ENCODE measurements at places on chromosomes 16 and 17.

GRCh38 chr17:82376042-82376730 is 4.6 kb downstream of the UTS2R start:
- no peak for DNase-seq

DNA sequence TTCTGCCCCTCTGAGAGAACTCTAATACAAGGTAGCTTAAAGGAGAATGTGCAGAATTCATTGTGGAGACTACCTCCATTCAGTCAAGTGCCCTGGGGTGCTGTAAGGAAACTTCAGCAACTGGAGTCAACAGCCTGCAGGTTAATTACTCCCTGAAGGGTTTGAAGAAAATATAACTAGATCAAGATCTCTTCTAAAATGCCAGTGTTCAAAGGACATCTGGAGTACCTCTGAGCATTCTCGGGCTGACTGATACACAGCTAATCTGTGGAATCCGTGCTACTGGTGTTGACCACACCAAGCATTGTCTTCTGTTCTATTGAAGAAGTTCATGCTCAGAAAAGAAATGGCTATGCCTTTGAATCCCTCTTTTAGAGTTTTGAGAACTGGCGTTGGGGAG is 11.5 kb upstream of the ATXN1L start:
- DNase-seq = no peak

- peak; percentile 49 for DNase-seq
These were observed 32.8 kb downstream of the MYO15A start for GRCh38 chr17:18141210-18141803.

DNA sequence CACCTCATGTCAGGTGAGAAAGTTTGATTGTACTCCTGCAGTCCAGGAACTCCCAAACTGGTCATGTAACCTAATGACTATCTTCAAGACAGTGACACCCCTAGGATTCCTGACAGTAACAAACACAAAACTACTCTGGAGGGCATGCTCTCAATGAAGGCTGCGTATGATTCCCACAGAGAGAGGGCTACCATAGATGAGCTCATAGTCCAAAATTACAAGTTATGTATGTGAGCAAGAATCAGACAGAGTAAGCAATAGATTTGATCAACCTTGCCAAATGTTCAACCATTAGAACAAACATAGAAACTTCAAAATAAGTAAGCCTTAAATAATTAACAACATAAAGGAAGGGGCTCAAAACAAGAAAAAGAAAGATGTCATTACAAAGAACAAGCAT is 158.1 kb downstream of the COPRS start:
- no peak for DNase-seq

DNA sequence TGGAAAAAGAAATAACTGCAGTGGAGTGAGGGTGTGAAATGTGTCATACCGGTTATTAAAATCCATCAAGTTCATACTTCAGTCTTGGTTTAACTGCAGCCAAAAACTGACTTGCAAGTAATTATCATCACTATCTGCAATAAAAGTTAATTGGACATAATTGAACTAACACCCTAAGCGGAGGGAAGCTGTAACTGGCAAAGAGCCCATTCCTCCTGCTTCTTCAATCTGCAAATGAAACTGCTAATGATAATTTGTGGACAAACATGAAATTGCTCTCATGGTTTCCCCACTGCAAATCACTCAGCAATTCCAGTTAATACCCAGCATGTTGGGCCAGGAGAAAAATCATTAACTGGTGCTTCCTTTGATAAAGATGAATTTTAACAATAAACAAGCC is 46.5 kb downstream of the FAM222B start:
- DNase-seq = no peak

DNA sequence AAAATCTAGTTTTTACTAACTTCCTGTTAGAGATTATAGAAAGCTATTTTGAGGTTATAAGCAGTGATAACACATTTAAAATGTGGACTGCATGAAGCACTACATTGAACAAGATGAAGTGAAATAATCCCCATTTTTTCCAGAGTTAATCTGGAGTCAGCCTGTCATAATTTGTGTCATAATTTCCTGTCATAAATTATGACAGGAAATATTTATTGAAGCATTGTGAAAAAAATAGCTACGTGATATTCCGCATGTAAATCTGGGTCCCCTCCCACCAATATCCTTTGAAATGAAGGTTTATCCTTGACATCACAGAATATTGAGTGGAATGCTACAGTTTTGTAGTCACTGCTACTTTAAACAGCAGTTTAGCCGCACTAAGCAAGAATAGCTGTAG is 40.1 kb downstream of the OMG start:
- DNase-seq = no peak

DNA sequence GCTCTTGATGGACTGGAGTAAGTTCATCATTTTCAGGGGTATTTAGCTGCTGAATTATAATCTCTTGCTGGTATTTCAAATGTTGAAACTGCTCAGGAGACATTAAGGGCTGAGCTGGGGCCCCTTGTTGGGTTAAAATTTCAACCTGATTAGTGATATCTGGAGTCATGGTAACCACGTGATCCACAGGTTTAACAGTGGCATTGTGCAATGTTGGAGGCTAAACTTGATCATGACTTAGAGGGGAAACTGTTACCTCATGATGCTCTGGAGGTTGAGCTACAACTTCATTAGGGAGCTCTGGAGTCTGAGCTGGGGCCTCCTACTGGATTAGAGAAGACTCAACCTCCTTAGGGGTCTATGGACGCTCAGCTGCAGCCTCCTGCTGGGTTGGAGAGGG is 17.2 kb upstream of the MPP2 start:
- DNase-seq = no peak

- no peak for DNase-seq
These were observed 1.6 kb downstream of the IL21R start for GRCh38 chr16:27403601-27403992.

DNA sequence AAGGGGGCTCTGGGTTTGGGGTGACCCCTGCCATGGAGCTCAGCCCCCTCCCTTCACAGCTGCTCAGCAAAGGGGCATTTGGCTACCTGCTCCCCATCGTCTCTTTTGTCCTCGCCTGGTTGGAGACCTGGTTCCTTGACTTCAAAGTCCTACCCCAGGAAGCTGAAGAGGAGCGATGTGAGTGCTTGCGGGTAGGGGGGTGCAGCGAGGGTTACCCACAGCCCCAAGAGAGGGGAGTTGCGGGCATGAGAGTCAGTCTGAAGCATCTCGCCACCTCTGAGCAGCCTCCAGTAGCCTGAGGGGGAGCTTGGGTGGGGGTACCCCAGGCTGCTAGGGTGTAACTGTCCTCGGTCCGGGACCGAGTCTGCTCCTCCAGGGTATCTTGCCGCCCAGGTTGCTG is 6.8 kb upstream of the TCAP start:
- no peak for DNase-seq

DNA sequence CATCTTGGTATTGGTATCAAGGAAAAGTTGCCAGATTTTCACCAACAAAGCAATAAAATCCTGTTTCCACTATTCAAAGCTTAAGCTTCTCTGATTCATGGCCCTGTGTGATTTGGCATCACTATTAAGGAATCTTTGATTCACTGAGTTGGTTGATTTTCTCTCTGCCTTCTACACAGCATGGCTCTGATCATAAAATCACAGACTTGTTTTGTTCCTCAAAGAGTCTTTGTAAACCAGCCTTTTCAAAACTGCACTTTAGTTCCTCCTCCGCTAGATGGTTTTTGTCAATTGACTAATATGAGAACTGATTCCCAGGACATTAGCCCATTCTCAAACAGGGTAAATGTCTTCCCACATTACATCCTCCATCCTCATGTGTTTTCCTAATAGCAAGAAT is 197.6 kb downstream of the DNAH9 start:
- no peak for DNase-seq

GRCh38 chr16:89313583-89313982 is 96.1 kb downstream of the ZNF778 start:
- no peak for DNase-seq

DNA sequence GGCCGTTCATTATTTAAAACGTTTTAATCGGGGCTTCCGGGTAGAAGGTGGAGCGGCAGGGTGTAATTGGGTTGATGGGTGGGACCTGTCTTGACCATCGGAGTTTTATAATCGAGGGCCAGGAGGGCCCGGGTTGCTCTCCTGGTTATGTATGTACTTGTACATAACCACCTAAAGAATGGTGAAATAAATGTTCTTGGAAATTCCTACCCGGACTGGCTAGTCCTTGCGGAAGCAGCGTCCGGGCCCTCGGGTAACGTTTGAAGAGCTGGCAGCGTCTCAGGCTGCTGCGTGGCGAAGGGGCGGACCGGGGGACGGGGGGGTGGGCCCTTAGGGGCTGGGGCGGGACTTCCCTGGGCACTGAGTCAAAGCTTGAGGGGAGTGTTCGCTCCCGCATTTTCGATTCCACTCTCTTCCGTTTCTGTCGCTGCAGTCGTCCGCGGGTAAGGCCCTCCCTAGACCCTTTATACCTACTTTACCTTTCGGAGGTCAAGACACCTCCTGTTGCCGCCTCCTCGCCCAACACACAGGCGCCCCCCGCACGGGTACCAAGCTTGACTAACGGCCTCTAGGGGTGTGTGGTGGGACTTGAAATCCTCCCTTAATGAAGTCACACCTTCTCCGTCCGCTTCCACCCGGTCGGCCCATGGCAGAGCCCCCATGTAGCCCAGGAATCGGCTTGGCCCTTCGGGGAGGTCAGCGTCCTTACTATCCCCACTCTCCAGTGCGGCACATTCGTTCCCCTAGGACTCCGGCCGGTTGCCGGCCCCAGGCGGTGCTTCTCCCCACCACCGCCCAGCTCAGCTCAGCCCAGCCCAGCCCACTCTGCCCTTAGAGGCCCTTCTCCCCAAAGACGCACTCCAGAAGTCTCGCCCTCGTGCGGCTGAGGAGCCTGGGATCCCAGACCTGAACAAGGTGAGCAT is at the start of gene TMEM106A:
Gene TMEM106A (plus strand): TSS at position 396 of the 923 bp plus-strand sequence. CDS start 1,167 bp downstream, outside the sequence.
- DNase-seq = peak; percentile 95

GRCh38 chr16:20178297-20178696 is 104.6 kb upstream of the GPR139 start:
- no peak for DNase-seq
